ENCODE measurements at places on chromosomes 6 and 20.

- no peak for DNase-seq
Observed at GRCh38 chr6:10429638-10430427, 15.0 kb upstream of the TFAP2A start.

- DNase-seq = no peak
Observed at GRCh38 chr6:124799638-124800037, 162.6 kb upstream of the RNF217 start.

DNA sequence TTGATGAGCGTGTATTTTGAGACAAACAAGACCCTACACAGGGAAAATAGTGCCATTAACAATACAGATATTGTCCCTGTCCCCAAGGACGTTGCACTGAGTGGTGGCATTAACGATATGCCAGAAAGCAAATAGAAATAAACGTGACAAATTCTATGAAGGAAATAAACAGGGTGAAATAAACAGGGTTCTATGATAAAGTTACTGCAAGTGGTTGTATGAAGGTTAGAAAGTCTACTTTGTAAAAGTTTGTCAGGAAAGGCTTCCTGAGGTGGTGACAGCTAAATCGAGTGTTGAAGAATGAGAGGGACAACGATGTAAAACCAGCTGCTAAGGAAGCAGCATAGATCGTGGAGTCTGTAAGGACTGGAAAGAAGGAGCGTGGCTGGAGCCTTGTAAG lies 380.2 kb downstream of the LAMA2 start:
- DNase-seq = no peak

GRCh38 chr20:10360878-10361277 lies 73.1 kb downstream of the MKKS start:
- DNase-seq = no peak

GRCh38 chr6:52426667-52427066 lies 6.5 kb downstream of the EFHC1 start:
- no peak for DNase-seq

GRCh38 chr20:3563133-3563532 lies 92.3 kb downstream of the ATRN start:
- DNase-seq = no peak

- no peak for DNase-seq
Observed at GRCh38 chr20:61765081-61765870, 300.4 kb downstream of the TAF4 start.

GRCh38 chr6:75504465-75505222 lies 11.0 kb upstream of the FILIP1 start:
- no peak for DNase-seq

- DNase-seq = peak; percentile 75
Observed at GRCh38 chr20:47727170-47727880, 58.0 kb downstream of the SULF2 start.

DNA sequence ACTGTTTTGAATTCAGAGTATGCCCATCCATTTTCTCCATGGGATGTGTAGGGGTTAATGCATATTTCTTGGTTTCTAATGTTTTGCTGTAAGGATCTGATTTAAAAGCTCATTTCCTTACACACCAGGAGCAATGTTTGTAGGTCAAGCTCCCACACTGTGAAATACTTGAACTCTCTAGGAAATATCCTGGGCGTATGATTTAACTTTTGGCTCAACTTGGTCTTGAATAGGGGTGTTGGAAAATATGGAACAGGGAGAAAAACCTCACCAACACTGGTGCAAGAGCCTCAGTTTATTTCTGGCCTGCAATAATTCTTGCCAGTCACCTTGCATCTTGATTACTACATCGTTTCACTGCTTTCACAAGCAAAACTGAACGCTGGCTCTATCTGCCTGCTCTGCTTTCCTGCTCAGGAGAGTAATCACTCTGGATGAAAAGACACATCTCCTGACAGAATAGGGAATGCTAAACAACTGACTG lies 25.1 kb upstream of the RFPL4B start:
- no peak for DNase-seq

DNA sequence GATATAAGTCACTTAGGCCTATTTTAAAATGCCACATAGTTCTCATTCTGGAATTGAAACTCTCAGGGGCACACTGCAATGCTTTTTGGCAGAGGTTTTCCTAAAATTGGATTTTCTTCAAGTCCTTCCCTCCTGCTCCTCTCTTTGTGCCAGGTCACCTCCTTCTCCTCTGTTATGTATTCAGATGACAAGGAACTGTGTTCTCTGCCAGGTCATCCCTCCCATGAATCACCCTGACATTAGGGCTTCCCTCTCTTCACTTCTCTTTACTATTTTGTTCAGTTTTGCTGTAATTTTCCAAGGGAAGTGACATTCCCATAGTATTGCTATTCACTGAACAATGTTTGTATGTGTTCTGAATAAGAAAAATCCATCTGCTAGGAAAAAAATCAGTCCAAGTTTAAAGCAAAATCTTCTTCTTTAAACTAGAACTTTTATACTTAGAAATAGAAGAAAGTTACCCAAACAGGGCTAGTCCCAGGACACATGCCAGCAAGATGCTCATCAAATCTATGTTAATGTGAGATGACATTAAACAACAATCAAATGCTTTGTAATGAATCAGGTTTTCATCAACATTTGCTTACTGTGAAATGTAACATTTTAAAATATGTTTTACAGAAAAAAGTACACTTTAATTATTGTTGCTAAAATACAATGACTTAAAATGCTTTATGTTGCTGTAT lies 461.1 kb downstream of the MMUT start:
- DNase-seq = no peak

- DNase-seq = no peak
Observed at GRCh38 chr6:15364401-15365037, 118.7 kb downstream of the JARID2 start.

DNA sequence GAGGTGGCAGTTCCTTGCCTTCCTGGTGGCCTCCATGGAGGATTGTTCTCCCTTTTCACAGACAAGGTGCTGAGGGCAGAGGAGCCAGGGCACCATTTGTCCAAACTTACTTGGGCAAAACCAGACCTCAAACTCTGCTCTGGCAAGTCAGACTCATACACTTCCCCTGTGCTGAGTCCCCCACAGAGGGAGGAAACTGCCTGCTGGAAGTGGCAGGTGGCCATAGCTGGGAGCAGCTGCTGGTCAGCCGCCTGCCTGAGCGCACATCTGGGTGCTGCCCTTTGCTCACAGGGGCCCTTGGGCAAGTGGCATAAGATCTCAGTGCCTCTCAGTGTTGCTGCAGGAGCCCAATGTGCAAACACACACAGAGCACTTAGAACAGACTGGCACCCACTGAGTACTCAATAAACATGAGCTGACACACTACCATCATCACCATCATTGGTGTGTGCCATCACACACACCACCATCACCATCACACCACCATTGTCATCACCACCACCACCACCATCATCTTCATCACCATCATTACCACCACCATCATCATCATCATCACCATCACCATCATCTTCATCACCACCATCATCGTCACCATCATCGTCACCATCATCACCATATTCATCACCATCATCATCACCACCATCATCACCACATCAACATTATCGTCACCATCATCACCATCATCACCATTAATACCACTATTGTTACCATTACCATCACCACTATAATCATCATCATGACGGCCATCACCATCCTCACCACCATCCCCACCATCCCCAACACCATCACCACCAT lies 17.6 kb downstream of the NOL4L start:
- no peak for DNase-seq

GRCh38 chr6:105832313-105832761 lies 253.8 kb upstream of the PRDM1 start:
- DNase-seq = no peak

- DNase-seq = no peak
Observed at GRCh38 chr6:158999154-158999665, 792 bp downstream of the RSPH3 start.

GRCh38 chr6:1336246-1336843 lies 24.4 kb downstream of the FOXQ1 start:
- DNase-seq = no peak

DNA sequence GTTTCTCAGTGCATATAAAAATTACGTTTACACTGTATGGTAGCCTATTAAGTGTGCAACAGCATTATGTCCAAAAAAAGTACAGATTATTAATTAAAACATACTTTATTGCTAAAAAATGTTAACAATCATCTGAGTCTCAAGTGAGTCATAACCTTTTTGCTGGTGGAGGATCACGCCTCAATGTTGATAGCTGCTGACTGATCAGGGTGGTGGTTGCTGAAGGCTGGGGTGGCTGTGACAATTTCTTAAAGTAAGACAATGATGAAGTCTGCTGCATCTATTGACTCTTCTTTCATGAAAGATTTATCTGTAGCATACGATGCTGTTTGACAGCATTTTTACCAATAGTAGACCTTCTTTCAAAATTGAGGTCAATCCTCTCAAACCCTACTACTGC lies 155.1 kb downstream of the BTBD9 start:
- no peak for DNase-seq
